Stimulated activated CD4-positive, alpha-beta T cell treated with anti-CD3 and anti-CD28 coated beads, Interleukin-1b, Interleukin-23, amount 100 ng/mL, for 1 hour (primary cell): ENCODE measurements at places on chromosomes 7 and 10.

- DNase-seq, result no peak
These were observed 2.6 kb downstream of the ALDH18A1 start for GRCh38 chr10:95653895-95654294.

GRCh38 chr10:21329995-21330627 is 195.4 kb downstream of the SKIDA1 start:
- no peak for DNase-seq

GRCh38 chr10:44427479-44427878 is 42.6 kb upstream of the CXCL12 start:
- no peak for DNase-seq

DNA sequence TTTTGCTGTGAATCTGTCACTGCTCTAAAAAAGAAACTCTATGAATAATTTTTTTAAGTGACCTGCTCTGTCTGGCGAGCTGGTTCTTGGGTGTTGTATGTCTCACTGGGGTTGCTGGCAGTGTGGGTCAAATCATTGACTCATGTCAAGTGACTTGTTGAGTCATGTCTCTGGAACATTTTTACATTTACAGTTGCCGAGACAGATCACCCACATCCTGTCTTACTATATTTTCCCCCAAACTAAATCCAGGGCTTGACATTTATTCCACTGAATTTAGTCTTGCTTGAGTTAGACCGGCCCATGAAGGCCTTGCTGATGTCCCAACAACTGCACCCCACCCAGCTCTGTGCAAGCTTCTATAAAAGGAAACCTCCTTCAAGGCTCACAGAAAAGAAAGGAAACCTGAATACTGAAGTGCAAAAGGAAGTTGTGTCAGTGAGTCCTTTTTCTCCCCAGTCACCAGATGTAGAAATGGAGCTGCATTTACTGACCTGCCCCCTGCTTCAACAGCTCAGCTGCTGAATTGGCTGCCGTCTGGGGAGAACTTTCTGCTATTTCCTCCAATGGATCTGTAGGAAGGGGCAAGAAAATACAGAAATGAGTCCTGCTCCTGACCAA is 290.3 kb downstream of the TNS3 start:
- no peak for DNase-seq

DNA sequence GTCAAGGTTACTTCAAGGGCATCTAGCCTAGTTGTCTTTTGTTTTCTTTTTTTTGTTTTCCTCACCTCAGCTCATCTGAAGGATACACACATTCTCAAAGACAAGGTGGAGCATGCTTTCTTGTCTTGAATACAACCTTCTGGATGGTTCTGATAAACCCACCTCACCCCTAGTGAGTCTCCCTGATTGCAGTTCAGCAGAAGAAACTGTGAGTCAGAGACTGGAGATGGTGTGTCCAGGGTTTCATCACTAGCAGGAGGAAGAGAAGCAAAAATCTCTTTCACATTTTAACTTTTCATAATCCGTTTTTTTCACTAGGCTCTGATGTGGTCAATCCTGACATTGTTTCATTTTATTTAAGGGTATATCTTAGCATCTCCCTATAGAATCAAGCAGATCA is 143.0 kb upstream of the NRBF2 start:
- no peak for DNase-seq

- DNase-seq, result no peak
These were observed 9.3 kb downstream of the RCC1L start for GRCh38 chr7:75064291-75064690.

DNA sequence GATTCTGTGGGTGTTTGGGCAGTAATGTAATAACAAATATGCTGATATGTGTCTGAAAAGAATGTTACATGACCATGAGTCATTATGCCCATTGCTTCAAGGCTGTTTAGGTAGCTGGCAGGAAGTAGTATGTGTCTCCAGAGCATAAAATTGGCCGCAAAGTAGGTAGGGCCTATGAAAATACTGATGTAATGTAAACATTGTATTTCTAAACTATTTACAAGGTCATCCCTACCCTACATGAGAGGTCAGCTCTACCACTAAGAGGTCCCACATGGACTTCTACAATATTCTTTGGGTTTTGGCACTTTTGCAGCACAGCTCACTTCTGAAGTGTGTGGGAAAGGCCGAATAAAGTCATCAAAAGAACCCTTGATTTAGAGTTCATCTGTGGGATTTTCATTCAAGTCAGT is 301.9 kb downstream of the AHR start:
- DNase-seq, result no peak

- no peak for DNase-seq
These were observed 244.2 kb downstream of the MGMT start for GRCh38 chr10:129711291-129711690.

DNA sequence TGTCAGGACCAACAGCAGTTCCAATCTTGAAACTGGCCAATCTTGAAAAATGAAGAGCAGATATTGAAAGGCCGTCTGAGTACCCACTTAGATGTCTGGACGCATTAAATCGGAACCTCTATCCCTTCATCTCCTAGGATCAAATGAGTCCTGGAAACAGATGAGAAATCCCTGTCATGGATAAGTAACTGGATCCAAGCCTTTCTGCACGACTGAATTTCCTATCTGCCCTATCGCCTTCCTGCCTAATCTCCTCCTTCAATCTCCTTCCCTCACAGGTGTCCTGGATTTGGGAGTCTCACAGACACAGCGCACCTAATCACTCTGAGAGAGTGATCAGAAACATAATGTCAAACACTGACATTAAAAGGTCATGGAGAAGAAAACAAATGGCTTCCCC is 245.2 kb upstream of the PRSS58 start:
- no peak for DNase-seq

GRCh38 chr10:118504467-118505205 is 90.8 kb downstream of the PRLHR start:
- no peak for DNase-seq

GRCh38 chr7:108307595-108307994 is 148.6 kb downstream of the NRCAM start:
- no peak for DNase-seq

GRCh38 chr7:95327356-95327755 is 3.0 kb upstream of the PON1 start:
- DNase-seq, result no peak

- no peak for DNase-seq
These were observed 28.6 kb upstream of the INSIG1 start for GRCh38 chr7:155268921-155269650.

DNA sequence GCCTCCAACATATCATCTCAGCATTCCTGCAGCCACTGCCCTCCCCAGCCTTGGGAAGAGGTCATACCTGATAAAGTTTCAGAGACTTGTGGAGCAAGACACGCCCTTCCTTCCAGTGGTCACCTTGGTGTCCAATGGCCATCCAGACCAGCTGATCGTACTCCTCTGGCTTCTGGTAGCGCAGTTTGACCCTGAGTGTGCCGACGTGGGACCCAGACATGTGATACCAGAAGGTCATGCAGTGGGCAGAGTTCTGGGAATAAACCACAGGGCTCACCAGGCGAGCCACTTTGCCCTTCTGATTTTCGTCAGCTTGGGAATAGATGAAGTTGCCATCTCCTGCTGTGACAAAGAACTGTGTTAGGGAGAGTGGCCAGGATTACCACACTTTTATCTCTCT is 148.3 kb downstream of the NRP1 start:
- no peak for DNase-seq

DNA sequence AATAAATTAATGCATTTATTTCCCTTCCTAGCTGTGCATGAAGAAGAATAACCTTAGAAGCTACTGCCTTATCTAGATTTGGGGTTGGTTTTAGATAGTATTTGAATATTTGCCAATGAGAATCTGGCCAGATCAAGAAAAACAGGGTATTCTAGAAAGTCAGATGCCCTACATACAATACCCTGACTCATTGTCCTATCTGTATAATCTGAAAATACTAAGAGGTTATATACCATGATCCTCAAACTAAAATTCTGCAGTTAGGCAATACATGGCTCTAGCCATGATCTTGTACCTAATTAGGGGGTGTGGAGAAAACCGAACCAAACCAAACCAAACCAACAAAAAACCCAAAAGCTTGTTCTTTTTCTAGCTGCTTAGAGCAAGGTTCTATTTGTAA is 240.4 kb upstream of the LYZL1 start:
- DNase-seq, result no peak

DNA sequence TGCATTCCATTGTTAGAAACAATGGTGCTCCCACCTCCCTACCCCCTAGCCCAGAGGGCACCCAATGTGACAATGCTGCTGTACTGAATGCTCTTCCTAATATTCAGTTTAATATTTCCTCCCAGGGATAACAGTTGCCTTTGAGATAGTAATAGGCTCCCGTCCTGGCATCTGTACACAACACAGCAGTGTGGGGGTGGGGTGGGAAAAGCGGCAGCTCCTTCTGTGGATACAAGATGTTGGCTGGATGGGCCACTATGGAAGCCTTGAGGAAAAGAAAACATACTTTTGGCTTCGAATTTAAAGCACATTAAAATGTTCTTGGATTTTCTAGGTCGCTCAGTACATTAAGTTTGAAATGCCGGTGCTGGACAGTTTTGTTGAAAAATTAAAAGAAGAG is 9.2 kb upstream of the ZNF22 start:
- DNase-seq, result no peak
